ENCODE measurements at places on chromosomes 5 and 9. TPM values are rescaled to one million over a fixed set of nuclear protein-coding genes. Genes with fewer than 3 reads are reported as not detected.

PDCD1LG2 gene
- total RNA-seq = 1.7 TPM

GNA14 gene
- 12.4 TPM for total RNA-seq

HTR4 gene
- not detected for total RNA-seq

DNA sequence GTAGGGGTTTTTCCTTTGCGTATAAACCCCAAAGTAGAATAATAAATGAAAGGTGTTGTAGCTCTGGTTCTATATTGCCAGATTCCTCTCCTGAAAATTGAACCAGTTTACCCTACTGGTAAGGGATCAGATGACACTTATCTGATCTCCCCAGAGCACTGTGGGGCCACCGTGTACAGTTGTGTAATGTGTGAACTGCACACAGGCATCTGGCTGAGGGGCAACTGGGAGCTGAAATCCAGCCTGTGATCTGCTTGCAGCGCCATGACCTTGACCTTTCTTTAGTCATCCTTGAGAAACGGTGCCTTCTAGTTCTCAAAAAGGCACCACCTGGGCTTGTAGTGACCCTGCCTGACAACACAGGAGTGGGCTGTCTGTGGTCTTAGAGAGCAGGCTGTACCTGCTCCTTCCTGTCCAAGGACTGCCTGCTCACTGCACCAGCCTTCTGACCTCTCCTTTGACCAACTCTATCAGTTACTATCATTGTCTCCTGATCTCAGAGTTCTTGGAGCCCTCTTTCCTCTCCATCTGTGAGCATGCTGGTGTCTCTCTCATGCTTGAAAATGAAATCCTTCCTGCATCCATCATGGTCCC lies 40.2 kb downstream of the PDE6A start:
- DNase-seq = no peak

- no peak for DNase-seq
These were observed 7.6 kb downstream of the KIF24 start for GRCh38 chr9:34321451-34321850.

DNA sequence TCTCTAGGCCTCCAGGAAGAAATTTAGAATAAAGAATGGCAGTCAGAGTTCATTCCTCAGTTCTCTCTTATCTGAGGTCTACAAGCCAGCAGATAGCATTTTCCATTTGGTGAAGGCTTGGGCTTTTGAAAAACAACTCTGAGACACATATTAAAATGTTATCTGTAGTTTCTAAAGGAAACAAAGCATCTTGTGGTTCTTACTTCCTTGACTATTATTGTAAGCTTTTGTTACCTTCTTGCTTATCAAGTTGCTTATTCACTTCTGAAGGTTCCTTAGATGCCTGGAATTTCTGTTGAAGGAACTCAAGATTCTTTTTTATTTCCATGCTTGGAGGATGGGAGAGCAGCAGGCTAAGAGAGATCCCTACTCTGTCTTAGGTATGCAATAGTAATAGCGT lies 79.2 kb upstream of the MRPS30 start:
- DNase-seq = no peak

DNA sequence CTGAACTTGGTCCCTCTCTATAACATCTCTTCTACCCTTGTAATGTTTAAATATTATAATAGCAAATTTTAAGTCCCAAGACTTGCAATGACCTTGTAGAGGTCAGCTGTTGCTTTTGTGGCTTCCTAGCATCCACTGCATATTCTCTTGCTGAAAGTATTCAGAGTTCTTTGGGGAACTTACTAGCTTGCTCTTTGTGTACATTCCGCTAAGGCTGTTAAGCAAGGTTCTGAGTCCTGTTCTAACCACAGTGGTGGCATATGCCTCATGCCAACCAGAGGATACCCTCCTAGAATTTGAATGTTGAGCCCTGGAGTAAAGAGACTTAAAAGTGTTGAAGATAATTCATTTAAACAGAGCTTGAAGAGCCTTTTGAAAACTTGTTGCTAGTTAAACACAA lies 570.9 kb downstream of the TLE1 start:
- no peak for DNase-seq

GRCh38 chr5:61440596-61440995 lies 108.5 kb downstream of the ZSWIM6 start:
- DNase-seq = no peak

Data from ureter (tissue), 1 donor.